ENCODE measurements at places on chromosomes 13 and 19. TPM values are rescaled to one million over a fixed set of nuclear protein-coding genes. Genes with fewer than 3 reads are reported as not detected.

The SELENOV gene
- total RNA-seq, result not detected

The ANKLE1 gene
- 0.39 TPM for total RNA-seq

The MARK4 gene
- 32.3 TPM for total RNA-seq

The PSG7 gene
- total RNA-seq, result not detected

The ERFL gene
- not detected for total RNA-seq

The CYP2A6 gene
- total RNA-seq, result not detected

The MPHOSPH8 gene
- total RNA-seq, result 12.4 TPM

The ZNF66 gene
- 2.5 TPM for total RNA-seq

The PRSS57 gene
- total RNA-seq, result not detected

The SHISA2 gene
- total RNA-seq, result 15.5 TPM

The IFNL1 gene
- total RNA-seq, result not detected

Data from glomerular endothelial cell (primary cell).